NCI-H1694 (cell line): ENCODE measurements at places on chromosomes 6 and 20.

DNA sequence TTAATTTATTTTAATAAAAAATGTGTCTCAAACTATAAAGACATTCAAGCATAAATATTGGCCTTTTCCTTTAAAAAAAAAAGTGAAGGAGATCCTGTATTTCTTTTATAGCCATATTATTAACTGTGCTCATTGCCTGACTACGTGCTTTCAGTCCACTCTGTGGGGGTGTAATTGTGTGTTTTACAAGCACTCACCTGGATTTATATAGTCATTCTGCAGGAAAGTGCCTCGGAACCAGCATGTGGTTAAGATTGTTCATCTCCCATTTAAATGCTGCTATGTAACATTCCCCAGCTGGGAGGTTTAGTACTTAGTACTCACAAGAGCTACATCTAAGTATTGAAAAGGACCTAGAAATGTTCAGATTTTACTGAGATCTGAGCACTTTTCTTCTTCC is 47.9 kb upstream of the SLC22A16 start:
- DNase-seq: no peak

- DNase-seq: no peak
Measured at GRCh38 chr6:156833755-156834154, 56.6 kb downstream of the ARID1B start.

- DNase-seq: peak; percentile 58
Measured at GRCh38 chr20:956330-956951, 40.3 kb upstream of the ANGPT4 start.

GRCh38 chr6:119476024-119476423 is 126.5 kb upstream of the MAN1A1 start:
- no peak for DNase-seq

DNA sequence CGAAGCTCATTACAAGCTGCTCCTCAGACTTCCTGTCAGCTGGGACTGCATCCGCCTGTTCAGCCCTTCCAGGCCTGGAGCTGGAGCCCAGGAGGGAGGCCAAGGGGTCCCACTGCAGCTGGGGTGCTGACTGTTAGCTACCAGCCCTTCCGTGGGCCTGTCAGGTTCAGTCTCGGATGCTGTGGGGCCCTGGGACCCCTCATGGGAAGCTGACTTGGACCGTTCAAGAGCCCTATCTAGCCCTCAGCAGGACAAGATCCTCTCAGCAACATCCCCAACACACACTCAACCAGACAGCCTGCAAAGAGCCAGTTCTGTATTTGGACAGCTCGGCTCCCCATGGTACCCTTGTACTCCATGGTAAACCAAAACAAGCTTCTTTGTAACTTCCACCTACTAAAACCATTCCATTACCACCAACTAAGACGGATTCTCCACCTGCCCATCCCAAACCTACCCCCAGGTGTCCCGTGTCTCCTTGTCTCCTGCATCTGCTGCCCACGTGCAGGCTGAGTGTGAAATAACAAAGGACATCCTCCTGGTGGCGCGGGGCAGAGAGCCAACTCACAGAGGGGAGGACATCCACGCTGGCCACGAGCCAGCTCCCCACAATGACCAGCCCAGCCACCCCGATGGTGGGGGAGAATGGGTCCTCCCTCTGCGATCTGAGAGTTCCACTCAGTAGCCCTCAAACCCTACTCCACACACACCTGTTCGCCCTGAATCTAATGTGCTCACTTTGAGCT is 111.2 kb downstream of the TAF4 start:
- DNase-seq: no peak

DNA sequence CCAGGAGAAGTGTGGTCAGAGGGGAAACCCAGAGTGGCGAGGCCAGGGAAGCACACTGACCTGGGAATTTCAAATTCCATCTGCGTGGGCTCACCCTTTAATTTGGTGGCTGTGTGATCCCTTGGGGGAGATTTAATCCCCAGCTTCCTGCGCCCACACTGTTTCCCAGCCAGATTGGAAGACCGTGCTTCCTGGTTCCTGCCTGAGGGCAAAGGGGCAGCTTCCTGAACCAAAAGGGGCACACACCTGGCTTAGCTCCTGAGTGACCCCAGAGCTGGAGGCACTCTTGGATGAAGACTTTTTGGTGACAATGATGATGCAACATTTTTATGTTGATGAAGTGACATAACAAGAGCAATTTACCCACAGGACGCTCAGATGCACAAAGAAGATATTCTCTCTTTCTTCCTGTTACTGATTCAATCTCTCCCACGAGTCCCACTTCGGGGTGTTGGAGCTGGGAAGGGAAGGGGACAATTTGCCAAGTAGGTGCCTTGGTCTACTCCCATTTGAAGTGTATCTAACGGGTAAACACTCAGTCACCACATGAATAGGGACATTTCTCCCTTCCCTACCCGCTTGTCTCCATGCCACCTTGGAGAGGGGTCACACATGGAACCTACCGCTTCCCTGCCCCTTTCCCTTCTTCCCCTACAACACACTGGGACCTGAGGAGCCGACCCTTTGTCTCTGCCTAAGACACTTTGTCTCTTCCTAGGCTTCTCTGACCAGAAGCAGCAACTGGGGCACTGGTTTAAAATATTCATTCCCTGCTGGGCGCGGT is 28.6 kb upstream of the CDKN1A start:
- no peak for DNase-seq

GRCh38 chr20:6956056-6956455 is 188.6 kb downstream of the BMP2 start:
- no peak for DNase-seq
